ENCODE measurements at places on chromosomes 4 and X.

DNA sequence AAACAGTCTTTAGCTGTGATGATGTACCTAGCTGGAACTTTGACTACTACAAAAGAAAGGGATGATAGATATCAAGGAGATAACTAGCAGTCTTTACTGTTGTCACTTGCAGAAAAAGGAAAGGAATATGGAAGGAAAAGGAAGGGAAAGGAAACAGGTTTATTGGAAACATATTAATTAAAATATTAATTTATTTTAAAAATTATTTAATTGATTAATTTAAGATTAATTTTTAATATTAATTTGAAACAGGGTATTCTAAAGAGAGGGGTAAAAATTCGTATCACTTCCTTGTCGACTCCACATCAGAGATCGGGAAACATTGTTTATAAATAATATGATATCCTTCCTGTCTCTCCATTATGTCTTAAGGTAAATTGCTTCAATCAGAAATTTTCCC lies 186.5 kb upstream of the IL15 start:
- DNase-seq, result no peak

DNA sequence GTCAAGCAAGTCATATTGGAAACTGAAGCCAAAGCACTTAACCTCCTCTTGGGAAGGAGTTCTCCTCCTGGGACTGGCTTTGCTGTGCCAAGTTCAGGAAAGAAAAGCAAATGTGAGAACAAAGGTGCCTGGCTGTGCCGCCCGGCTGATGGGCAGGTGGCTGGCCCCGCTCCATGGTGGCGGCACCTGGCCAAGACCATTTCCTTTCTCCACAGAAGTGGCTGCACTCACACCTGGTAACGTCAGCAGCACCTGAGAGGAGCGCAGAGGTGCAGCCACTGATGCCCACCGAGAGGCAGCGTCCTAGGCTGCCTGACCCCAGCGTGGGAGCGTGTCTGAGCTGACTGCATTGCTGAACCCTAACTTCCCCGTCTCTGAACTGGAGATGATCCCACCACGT lies 54.3 kb downstream of the DCTD start:
- DNase-seq, result no peak

DNA sequence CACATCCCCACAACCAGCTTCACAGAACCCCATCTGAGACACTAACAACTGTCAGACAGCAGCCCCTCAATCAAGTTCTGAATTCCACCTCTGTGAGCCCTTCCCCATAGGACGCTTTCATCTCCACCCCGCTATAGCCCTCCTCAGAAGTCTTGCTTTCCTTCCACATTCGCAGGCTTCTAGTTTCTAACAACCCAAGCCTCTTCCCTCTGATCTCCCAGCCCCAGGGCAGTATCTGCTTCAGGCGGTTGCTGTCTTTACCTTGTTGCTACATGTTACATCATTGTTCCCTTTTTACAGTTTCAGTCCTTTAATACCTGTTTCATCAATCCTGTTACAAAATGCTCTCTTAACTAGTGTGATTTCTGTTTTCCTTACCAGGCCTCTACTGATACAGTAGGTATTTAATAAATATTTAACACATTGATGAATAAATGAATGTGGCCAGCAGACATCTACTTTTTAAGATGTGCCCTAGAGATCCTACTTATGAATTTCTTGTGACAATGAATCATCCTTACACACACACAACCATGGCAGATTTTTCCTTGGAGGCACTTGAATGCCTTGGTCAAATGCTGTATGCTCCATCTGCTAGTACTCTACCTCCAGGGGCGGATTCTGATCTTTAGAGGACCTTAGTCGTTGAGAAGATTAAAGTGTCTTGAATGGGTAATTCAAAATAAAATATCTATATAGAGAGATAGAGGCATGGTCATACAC lies 164.7 kb upstream of the SLIT2 start:
- DNase-seq, result no peak

DNA sequence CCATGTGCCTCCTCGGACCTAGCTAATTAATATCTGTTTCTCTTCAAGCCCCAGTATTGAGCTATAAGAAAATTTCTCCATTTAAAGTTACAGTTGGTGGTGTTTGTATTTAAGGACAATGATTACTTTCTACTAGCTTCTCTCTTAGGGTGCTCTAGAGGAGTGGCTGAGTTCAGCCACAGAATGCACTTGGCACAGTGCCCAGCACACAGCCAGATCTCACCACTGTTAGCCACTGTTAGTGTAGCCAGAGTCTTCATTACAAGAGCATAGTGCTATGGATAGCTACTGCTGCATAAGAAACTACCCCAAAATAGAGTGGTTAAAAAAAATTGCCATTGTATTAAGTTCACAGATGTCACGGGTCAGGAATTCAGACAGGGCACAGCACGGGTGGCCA lies 421.3 kb downstream of the BCOR start:
- no peak for DNase-seq

- DNase-seq, result no peak
These were observed 58.5 kb downstream of the NCAPG start for GRCh38 chr4:17869327-17869726.

DNA sequence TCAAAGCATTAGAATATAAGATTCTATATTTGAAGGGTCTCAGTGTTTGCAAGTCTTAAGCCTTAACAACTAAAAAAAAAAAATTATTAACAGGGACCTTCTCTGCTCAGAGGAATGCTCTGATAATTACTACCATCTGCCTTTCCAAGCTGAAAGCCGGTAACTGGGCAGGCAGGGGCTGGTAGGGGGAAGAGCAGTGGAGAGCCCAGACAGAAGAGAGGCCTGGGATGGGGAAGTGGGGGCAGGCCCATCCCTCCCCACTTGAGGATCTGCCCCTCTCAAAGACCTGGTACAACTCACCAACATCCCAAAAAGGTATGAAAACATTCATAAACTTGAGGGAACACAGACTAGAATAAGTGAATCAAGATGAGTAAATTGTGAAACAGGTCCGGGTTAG lies 113.9 kb downstream of the QDPR start:
- no peak for DNase-seq

- DNase-seq, result no peak
These were observed 9.7 kb upstream of the CDKN2AIP start for GRCh38 chr4:183434666-183435190.

- no peak for DNase-seq
These were observed 67.2 kb upstream of the PPP3CA start for GRCh38 chr4:101414496-101414895.

DNA sequence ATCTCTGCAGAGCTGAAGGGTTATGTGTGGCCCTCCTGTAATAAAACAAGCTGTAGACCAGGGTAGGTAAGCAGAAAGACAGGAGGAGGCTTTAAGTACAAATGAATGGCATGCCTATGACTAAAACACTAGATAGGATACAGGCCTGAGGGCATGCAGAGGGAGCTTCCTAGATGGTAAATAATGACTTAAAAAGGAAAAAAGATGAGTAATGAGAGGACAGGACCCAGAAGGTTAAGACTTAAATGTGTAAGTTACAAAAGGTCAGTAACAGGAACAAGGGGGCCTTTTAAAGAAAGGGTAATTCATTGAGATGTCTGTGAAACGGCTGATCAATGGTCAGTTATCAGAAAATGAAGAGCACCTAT lies 194.8 kb downstream of the SOWAHB start:
- DNase-seq, result no peak

GRCh38 chr4:6641971-6642320 lies 1.5 kb downstream of the MRFAP1 start:
- DNase-seq, result no peak

DNA sequence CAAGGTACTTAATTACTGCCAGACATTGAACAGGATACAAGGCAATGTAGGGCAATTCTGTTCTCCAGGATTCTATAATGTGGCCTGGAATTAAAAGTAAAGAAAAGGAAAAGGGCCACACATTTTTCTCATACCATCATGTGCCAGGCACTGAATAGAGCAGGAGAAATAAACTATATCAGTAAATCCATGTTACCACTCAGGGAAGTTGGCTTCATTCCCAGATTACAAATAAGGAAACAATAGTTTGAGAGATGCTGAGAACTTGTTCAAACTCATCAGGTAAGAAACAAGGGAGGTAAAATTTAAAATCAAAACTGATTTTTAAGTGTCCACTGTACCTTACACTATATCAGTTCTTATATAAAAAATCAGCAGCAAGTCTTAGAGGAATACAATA lies 645.0 kb upstream of the ATOH1 start:
- no peak for DNase-seq

GRCh38 chr4:166121897-166122296 lies 248.9 kb downstream of the TLL1 start:
- DNase-seq, result no peak

DNA sequence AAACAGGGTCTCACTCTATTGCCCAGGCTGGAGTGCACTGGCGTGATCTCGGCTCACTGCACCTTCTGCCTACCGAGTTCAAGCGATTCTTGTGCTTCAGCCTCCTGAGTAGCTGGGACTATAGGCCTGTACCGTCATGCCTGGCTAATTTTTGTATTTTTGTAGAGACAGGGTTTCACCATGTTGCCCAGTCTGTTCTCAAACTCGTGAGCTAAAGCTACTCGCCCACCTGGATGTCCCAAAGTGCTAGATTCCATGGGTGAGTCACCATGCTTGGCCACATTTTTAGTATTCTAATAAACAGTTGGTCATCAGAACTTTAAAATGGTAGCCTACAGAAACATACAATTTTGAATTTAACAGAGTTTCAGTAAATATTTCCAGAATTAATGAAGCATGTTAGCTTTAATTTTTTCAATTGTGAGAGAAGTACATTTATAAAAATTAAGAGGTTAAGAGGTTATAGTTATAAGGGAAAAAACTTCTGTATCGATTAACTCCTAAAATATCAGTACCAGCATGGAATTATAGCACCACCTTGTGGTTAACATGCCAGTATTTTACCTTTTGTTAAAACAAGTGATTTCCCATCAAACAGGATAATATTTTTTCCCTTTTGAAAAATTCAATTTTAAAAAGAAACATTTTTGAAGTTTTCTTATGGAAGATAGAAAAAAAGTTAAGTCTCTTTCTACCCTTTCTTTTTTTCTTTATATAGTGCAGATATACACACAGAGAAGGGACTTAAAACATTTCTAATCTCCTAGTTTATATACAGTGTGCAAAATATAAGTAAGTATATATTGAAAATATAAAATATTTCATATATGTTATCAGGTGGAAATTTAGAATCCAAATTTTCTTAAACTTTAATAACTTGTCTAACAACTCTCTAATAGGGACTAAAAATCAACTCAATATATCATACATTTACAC lies 35.4 kb downstream of the CEP44 start:
- no peak for DNase-seq

DNA sequence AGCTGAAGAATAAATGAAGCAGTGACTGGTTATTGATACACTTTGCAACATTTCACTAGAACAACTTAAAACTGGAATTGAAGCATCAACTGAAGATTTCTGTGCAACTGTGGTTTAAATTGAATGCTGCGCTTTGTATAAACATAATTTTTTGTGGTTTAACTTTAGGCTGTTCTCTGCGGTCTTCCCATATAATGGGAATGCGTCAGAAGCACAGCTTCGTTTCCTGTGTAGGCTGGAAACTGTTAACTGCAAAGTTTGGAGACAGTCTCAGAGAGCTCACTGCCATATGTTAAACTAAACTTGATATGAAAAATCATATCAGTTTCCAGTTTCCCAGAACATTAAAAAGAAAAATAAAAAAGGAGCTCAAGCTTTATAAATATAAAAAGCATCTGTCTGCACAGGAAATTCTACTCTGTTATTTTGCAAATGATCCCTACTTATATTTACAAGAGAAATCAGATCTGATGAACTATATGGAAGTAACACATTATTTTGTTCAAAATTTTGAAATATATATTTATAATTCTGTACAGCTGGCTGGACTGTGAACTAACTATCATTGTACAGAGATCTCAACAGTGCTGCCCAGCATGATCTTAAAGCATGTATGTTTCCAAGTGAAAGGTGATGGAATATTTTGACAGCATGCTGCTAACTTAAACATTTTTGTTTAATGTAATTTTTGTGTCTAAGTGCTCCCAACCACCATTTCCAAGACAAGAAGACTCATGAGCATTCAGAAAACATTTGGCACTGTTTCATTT lies 139.9 kb downstream of the NDST3 start:
- DNase-seq, result no peak

DNA sequence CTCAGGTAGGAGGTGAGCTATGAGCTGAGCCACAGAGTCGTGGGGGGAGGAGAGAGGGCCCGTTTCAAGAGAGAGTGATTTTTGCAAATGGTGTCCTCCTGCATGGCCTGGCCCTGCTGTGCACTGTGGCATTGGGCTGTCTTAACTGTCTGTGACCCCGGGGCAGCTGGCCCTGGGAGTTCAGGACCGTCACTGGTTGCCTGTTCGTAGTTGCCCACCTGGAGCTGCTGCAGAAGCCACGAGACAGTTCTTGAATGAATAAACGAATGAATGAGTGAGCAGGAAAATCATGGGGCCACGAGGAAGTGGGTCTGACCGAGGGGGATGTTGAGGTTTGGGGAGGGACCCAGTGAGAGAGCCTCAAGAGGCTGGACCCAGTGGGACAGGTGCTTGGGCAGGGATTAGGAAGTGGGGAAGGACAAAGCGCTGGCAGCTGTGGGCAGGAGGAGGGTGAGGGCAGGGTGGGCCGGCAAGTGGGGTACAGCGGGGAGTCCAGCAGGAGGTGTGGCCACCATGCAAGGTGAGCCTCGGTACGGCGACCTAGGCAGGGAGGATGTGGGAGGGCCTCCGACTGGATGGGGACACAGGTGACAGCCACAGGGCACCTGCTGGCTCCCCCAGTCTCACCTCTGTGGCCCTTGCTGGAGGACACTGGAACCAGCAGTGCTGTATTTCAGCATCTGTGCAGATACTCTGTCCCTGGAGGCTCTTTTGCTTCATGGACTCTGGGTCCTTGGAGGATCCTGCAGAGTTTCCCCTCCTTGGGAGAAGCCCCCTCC lies 10.2 kb downstream of the RGS12 start:
- DNase-seq, result no peak

GRCh38 chr4:25873632-25874129 lies 10.9 kb upstream of the SEL1L3 start:
- DNase-seq, result no peak

GRCh38 chrX:14915596-14915995 lies 42.4 kb downstream of the MOSPD2 start:
- no peak for DNase-seq

DNA sequence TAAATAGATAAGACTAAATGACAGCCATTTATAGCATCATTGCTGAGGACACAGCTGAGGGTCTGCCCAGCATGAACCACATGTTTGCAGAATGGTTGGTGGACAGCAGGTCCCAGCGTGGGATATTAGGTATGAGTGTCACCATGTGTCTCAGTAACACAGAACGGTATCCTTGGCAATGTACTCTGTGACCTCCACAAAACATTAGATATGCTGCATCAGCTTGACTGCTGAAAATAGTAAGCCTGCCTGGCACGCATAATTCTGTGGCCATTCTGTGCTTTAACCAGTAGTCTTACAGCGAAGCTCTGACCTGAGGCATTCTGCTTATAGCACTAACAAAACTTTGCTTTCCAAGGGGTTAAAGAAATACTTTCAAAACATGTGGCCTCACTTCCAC lies 32.0 kb downstream of the LIMCH1 start:
- DNase-seq, result no peak

Data from stimulated activated CD8-positive, alpha-beta memory T cell treated with anti-CD3 and anti-CD28 coated beads, Interleukin-7, amount 100 ng/mL, for 48 hours (primary cell).